Chondrocyte (in vitro differentiated cells): ENCODE measurements at places on chromosomes 1 and 21. TPM values are rescaled to one million over a fixed set of nuclear protein-coding genes. Genes with fewer than 3 reads are reported as not detected.

The SFN gene
- not detected in 3 replicates for total RNA-seq

The TMEM269 gene
- total RNA-seq, result 0.20 to 0.70 TPM (median 0.23 TPM) in 3 replicates

The CYP4A22 gene
- not detected in 3 replicates for total RNA-seq

The TSPAN1 gene
- 1.4 to 2.1 TPM (median 1.6 TPM) in 3 replicates for total RNA-seq

The LIN9 gene
- total RNA-seq, result 2.1 to 3.0 TPM (median 2.2 TPM) in 3 replicates

The ITLN1 gene
- total RNA-seq, result not detected in 3 replicates

The SLC45A3 gene
- total RNA-seq, result 1.6 to 2.9 TPM (median 2.9 TPM) in 3 replicates

The NTNG1 gene
- not detected in 3 replicates for total RNA-seq

The GPR3 gene
- 0.26 to 0.56 TPM (median 0.32 TPM) in 3 replicates for total RNA-seq

The MYOM3 gene
- total RNA-seq, result 0.70 to 2.9 TPM (median 0.72 TPM) in 3 replicates

The ACTL8 gene
- not detected in 3 replicates for total RNA-seq

The IL10 gene
- total RNA-seq, result not detected in 3 replicates

The TPTE gene
- not detected in 3 replicates for total RNA-seq

The SLC1A7 gene
- total RNA-seq, result not detected in 3 replicates

The OR10Z1 gene
- not detected in 3 replicates for total RNA-seq

The C1orf185 gene
- not detected in 3 replicates for total RNA-seq
